ENCODE measurements at places on chromosomes 6 and 20.

DNA sequence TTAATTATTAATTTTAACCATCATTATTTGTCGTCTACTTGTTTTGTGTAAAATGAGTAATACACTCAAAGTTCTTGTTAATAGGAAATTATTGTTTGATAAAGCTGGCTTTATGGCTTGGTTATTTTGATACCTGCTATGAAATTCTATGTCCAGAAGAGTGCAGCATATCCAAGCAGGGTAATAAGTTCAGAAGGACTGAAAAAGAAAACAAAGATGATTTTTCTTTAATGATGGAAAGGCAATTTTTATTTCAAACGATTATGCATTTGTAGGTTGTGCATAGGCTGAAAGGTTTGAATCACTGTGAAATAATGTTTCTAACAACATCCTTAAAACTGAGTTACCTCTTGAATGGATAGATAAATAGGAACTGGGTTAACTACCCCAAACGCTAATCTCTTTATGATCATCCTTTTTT is 1.4 kb upstream of the MAN1A1 start:
- DNase-seq: no peak

- DNase-seq: no peak
These were observed 67.5 kb downstream of the RNGTT start for GRCh38 chr6:88895911-88896310.

DNA sequence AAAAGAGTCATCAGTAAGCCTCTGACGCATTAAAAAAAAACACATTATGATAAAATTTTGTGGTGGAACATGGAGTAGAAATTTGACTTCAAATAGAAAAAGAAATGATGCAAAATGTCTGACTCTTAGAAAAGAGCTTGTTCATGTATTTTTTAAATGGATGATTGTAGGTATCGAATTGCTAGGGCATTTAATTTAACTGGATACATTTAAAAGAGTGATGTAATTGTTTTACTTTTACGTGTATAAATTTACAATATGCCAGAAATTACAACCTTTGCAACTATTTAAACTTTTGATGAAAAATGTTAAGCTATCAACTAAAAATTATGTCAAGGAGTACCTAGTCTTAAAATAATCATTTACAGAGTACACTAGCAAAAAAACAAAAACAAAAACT is 4.5 kb upstream of the SDC4 start:
- DNase-seq: no peak

GRCh38 chr6:99146711-99147110 is 199.0 kb upstream of the FBXL4 start:
- no peak for DNase-seq

DNA sequence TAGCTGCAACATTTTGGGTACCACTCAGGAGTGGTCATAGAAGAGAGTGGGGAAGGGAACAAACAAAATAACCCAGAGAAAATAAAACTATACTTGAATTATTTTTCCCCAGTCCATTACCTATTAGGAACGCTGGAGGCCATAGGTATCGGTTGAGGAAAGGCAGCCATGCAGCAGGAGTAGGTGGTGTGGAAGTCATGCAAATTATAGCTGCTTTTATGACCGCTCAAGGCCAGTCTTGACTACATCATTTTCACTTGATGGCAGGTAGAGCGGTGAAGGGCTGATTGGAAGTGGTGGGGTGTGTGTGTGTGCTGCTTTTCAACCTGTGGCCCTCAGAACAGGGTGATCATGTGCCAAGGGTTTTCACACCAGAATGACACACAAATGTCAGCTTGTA is 36.5 kb upstream of the KIF13A start:
- no peak for DNase-seq

DNA sequence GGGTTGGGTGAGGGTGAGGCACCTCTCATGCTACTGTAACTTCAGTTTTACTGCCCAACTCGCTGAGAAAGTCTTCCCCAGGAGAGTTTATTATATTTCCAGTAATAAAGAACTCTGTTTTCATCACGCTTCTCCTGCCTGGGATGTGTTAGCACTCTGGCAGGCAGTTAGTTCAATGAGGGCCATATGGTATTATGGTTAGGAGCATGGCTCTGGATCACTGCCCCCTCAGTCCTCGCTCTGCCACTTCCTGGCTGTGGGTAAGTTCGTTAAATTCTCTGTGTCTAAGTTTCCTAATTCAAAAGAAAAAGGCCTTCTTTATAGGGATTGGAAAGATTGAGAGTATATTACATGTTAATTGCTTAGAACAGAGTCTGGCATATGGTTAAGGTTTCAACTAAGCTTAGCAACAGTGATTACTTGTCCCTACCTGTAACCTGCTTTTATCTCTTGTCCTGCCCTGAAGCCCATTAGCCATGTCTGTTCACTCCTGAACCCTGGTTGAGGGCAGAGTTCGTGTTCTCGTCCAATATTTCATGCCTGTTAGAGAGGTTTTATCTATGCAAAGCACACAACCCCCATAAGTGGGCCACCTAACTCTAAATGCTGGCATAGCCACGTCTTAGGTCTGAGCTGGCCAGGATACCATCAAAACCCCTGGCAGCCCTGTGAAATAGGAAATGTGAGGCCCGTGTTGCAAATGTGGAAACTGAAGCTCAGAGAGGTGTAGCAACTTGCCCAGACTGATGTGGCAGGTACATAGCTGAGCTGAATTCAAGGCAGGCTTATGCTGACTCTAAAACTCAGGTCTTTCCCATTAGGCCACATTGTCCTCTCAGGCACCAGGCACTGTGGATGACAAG is 342.5 kb upstream of the JARID2 start:
- DNase-seq: no peak

- no peak for DNase-seq
These were observed 52.7 kb upstream of the STX16 start for GRCh38 chr20:58598211-58599015.

- no peak for DNase-seq
These were observed 143.1 kb upstream of the ARID1B start for GRCh38 chr6:156634048-156634447.

DNA sequence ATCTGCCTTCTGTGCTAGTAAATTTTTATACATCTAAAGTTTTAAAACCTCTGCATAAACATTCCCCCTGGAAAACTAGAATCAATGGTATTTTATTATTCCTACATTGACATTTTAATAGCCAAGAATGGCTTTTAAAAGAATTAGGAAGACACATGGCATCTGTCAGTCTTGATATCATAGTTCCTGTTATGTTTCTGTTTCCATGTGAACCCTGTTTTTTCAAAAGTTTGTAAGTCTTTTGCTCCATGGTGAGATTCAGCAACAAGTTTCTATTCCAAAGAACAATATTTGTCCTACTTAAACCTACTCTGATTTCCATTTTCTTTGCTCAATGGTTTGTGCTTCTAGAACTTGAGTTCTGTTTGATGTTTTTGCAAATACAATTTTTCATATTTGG is 95.2 kb downstream of the PLEKHG1 start:
- DNase-seq: no peak

GRCh38 chr20:21933526-21933925 is 228.1 kb downstream of the PAX1 start:
- no peak for DNase-seq

DNA sequence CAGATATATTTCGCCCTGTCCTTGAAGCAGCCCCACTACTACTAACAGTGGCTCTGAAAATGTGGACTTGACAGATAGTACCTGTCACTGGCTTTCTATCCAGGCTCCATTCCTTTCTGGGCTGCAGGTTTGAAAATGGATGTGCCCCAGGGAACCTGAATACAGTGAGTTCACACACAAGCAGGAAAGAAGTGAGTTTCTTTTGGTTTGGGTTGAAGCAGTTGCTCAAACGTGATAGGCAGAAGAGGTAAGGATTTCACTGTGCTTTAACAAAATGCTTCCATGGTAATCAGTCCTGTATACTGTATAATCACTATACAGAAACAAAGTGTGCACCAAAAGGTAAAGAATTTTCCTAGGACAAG is 382.9 kb downstream of the PRKN start:
- DNase-seq: no peak
